ENCODE measurements at places on chromosomes 4 and X.

DNA sequence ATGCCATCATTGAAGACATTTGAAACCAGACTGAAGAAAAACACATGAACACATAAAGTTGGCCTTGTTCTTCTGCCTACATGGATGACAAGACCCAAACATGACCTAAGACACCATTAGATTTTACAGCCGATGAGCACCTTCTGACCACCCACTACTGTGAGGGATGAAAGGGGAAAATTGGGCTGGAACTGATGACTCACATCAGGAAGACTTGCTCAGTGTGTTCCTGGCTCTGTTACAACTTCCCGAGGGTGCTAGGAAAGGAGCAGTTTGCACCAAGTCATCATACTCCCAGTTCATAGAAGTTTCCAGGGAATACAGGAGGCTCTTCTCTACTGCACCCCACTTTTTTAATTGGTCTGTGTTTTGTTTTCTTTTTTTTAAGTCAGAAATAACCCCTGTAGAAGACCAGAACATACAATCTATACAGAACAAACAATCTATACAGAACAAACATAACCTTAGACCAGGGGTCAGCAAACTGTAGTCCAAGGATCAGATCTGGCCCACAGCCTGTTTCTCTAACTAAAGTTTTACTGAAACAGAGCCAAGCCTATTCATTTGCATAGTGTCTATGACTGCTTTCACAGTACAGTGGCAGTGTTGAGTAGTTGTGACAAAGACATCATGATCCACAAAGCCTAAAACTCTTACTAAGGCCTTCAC is 25.3 kb downstream of the BTC start:
- no peak for DNase-seq

DNA sequence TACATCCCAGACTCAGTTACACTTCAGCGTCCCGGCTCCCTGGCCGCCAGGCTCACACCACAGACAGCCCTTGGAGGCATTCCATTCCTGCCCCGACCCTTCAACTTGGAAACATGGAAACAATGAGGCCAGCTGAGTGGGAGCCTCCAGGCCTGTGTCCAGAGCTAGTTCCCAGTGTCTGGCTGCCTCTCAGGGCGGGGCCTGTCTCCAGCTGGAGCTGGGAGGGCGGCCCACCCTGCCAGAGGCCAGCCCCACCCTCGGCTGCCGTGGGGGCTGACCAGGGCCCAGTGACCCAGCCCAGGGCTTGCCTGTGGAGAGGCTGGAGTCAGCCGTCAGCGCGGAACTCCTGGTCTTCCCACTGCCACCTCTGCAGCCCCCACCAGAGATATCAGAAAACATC is 37.4 kb upstream of the SPON2 start:
- DNase-seq = no peak

DNA sequence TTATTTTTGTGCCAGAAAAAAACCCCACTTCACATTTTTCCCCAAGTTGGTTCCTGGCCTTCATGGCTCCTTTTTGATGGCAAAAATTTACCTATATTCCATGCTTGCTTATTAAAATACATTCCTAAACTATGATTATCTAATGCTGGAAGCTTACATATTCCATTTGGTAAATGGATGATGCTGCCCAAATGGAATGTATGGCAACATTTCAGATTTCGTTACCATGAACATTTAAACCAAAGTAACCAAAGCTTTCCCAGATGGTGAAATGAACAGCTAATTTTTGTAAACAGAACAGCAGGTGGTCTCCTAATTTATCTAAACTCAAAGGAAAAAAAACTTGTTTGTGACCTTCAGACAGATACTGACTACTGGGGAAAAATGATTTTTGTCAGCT is 110.8 kb upstream of the TEX13A start:
- DNase-seq = no peak

GRCh38 chr4:7197910-7198309 is 5.6 kb downstream of the SORCS2 start:
- no peak for DNase-seq

DNA sequence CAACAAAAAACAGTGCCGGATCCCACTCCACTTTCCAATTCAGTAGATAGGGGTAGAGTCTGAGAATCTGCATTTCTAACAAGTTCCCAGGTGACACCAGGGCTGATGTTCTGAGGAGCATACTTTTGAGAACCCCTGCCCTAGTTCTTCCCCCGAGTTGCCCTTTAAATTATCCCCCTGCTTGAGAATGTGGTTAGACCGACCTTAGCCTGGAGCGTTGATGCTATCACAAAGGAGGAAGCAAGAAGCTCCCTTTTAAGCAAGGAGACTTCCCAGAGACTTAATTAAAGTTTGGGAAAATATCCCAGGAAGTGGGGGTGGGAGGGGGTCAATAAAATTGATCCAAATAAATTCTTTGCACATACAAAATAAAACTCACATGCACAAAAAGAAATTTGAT is 485.9 kb downstream of the SMARCA1 start:
- DNase-seq = no peak

- no peak for DNase-seq
Observed at GRCh38 chr4:86993909-86994681, 59.3 kb downstream of the AFF1 start.

GRCh38 chr4:86653237-86653865 is 59.2 kb downstream of the PTPN13 start:
- DNase-seq = no peak

DNA sequence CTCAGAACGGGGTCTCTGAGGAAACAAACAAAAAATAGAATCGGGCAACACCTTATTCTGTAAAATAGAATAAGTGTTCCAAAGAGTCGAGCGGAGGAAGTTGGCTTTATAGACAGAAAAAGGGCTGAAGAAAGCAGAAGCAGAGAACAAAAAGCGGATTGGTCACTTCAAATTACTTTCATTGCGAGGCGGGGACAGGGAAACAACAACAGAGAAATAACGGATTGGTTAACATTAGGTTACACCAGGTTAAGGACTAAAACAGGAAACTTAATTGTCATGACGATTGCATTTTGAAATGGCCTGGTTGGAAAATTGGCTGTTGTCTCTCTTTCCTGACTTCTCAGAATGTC is 433 bp upstream of the COQ2 start:
- DNase-seq = no peak

DNA sequence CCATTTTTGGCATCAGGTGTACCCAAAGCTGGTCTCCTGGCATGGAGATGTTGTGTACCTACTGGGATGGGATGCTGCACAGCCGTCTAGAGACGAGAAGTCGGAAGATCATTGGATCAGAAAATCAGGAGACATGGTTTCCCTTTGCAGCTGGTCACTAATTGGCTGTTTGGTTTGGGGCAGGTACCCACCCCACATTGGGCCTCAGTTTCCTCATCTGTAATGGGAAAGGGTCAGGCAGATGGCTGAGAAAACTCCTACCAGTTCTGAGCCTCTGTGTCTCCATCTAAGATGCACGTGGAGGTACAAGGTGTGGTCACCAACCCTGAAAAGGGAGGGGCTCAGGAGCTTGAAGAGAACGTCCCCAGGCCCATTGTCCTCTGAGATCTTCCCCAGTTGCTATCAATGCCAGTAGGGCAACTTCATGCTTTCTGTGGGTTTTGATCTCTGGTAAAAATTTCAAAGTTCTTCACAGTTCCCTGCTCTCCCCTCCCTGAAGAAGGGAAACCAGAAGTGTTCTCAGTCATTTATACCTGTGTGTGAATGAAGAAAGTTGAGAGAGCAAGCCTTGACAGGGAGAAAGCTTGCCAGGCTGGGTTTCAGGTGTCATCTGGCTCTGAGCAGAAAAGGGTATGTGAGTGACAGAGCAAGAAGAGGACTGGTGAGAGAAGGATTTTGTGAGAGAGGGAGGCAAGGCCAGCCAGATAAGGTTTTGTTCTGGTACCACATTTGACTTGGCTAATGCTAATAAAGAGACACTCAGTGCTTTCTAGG is 15.1 kb downstream of the TSC22D3 start:
- DNase-seq = no peak

GRCh38 chrX:20355187-20355586 is 88.5 kb upstream of the RPS6KA3 start:
- DNase-seq = no peak

DNA sequence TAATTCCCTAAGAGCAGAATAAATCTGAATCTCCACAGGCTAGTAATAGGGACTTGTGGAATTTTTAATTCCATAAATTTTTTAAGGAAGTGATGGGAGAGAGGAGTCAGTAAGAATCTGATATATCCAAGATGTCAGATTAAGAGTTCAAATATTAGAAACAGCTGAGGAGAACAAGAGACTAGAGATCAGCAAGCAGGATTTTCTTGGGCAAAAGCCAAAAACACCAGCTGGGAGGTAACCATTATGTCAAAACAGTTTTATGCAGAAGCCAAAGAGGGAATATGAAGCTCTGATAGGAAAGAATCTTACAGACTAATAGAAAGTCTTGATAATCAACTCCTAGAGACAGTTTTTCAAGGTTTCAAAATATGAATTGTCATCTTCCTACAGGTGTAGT is 72.2 kb upstream of the RBPJ start:
- no peak for DNase-seq

DNA sequence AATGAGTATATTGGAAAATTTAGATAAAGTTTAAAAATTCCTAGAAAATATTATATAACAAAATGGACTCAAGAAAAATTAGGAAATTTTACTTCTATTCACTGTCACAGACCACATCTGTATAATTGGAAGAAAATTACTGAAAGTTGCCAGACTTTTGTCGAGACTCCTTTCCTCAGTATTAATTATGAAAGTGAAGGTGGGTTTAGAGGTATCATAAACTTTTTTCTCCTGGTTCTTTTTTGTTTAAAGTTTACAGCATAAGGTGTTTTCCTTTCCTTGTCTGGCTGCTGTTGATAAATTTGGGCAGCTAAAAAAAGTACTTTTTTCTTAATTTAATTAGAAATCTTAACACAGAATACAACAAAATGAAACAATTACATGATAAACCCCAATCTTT is 6.7 kb upstream of the TEX13D start:
- DNase-seq = no peak

- DNase-seq = no peak
Observed at GRCh38 chrX:125765347-125765746, 400.7 kb downstream of the DCAF12L2 start.

- DNase-seq = no peak
Observed at GRCh38 chr4:112253382-112254000, 21.9 kb downstream of the AP1AR start.

- no peak for DNase-seq
Observed at GRCh38 chrX:139739138-139739537, 31.2 kb upstream of the MCF2 start.

DNA sequence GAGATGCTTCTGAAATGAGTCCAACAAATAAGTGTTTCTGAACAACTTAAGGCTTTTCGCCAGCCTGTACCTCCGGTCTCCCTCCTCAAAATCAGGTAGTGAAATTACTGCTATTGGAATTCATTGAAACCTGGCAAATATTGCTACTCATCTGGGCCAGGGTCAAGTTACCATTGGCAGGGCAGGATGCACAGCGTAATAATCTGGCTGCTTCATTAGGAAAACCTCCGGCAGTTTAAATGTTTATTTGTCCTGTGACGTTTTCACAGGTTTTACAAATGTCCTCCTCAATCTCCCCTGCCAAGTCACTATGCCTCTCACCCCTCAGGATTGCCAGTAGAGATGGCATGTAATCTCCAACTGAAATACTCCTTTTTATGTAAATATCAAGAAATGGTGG is 92.6 kb upstream of the KDR start:
- DNase-seq = no peak

- no peak for DNase-seq
Observed at GRCh38 chrX:106698693-106699092, 27.8 kb upstream of the RNF128 start.

- no peak for DNase-seq
Observed at GRCh38 chr4:73702796-73703287, 37.5 kb upstream of the CXCL8 start.

DNA sequence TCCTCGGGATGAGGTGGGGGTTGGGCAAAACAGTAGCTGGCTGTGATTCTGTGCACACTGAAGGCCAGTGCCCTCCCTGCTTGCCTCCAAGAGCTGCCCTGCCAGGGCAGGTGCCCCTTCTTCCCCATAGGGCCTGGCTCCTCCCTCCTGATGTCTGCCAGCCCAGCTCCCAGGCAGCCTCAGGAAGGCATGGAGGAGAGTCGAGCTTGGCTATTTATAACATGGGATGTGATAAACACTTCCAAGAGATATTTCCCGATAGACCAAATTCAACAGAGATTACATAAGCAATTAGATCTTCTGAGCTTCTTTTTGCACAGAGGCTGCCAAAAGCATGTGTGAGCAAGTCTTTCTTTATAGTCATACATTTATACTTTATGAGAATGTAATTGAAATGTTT is 45.3 kb upstream of the PJA1 start:
- no peak for DNase-seq

DNA sequence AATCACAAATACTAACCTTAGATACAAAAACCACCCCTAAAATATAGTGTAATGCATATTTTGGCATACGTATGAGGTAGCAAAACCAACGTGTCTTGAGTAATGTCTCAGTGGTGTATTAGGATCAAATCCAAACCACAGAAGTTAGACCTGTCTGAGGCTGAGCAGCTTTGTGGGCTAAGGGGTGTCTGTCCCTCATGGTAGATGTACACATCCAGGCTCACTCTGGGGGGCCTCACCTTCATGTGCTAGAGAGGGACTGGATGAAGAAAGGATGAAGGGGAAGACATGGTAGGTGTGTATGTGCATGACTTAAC is 188.0 kb upstream of the TBC1D9 start:
- DNase-seq = peak; percentile 63

DNA sequence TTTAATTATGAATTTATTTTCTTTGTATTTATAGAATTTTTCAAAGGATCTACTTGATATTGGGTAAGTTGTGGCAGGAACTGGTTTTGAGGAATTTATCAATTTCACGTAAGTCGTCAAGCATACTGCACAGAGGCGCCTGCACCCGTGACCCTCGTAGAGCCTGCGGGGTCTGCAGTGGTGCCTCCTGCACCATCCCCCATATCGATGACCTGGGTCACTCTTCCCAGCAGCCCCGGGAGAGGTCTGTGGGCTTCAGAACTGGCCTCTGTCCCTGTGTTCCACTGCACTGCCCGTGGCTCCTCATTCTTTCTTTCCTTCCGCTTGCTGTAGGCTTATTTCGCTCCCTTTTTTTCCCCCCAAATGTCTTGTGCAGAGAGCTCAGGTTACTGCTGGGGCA is 31.5 kb upstream of the CPLX1 start:
- no peak for DNase-seq

DNA sequence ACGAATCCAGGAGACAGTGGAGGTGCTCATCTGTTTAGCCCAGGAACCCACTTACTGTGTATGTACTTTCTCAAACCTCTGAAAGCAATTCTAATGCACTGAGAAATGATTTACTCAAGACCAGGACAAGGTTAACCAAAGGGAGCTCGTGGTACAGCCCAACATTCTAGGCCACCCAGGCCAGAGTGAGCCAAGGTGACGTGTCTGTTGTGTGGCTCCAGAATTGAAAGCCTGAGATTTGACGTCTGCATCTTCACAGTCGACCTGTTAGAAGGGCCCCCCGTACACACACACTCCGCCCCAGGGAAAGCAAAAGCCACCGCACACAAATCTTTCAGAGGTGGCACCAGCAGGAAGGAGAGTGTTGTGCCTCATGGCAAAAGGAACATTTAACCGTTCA is 2.3 kb downstream of the MAP3K15 start:
- no peak for DNase-seq

GRCh38 chrX:49041744-49042580 is 1.2 kb downstream of the TFE3 start:
- DNase-seq = no peak
